Sigmoid colon (tissue), 7 donors: ENCODE measurements at places on chromosomes 12 and 14.

GRCh38 chr14:36522347-36522971 lies 2.4 kb upstream of the NKX2-1 start:
- no peak for DNase-seq

GRCh38 chr12:77421152-77421551 lies 355.8 kb upstream of the E2F7 start:
- no peak for DNase-seq

DNA sequence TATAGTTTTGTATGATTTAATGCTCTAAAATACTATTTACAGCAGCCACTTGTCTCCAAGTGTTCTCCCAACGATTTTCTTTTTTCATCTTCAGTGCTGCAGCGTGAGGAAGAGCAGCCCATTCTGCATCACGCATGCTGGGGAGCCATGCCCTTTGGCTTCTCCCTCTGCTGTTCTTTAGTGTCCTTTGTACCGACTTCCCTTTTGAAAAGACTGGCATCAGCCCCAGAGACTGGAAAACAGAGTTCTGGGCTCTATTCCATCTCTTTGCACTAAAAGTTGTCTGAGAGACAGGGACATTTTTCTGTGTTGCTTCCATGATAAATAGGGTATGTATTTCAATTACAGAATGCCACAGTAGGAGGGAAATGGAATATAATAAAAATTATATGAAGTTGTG lies 105.1 kb downstream of the RERG start:
- DNase-seq, result peak; percentile 70

GRCh38 chr14:28754209-28754985 lies 12.2 kb upstream of the FOXG1 start:
- DNase-seq, result no peak

GRCh38 chr14:102469261-102469660 lies 40.3 kb downstream of the ANKRD9 start:
- DNase-seq, result no peak

GRCh38 chr14:73457041-73457923 lies 1.1 kb downstream of the NUMB start:
- peak; percentile 80 for DNase-seq
